ENCODE measurements at places on chromosomes 3 and 15.

GRCh38 chr3:100463002-100463401, 29.4 kb upstream of the TMEM45A start:
- peak; percentile 66 for DNase-seq

DNA sequence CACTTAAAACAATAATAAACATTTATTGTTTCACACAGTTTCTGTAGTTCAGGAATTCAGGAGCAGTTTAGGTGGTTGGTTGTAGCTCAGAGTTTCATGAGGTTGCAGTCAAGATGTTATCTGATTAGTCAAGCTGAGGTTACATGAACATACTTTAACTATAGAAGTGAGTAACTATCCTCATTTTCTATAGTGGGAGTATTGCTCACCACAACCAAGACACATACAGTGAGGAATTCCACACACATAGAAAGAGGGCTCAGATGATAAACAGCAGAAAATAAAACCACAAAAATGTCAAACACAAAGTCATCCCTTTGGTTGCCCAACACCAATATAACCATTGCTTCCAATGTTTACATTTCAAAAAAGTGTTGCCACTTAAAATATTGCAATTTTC, 13.6 kb downstream of the SCN11A start:
- DNase-seq: no peak

- no peak for DNase-seq
Measured at GRCh38 chr3:146331967-146332366, 81.1 kb upstream of the PLSCR4 start.

DNA sequence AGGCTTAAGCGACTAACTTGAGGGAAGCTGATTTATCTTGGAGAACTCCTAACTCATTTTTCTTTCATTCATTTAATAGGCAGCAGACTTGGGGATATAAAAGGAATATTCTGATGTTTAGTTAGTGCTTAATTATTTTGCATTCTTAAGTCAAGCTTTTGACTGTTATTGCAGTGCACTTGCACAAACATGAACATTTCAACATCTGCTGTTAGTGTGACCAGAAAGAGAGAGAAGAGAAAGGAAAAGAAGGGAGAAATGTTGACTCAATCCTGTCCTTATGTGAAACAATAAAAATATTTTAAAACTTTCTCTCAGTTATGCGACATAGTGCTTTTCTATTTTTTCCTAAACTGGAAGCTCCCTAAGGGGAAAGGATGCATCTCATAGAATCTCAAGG, 507.8 kb downstream of the LPP start:
- no peak for DNase-seq

- DNase-seq: no peak
Measured at GRCh38 chr15:35443376-35443775, 102.6 kb downstream of the DPH6 start.

DNA sequence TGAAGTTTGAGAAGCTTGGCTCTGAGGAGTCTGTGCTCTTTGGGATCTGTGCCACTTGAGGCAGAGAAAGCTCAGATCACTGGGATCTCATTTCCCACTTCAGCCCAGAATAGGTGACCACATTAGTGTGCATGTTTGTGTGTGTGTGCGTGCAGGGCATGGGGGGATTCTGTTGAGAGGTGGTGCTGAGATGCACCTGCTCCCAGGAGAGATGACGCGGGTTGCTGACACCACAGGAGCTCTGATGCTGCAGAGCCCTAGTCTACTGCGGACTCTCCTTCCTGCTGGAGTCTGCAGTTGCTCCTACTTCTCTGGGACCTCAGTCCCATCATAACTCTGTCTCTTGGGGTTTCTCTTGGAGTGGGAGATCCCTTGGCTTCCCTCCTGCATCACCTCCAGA, 14.7 kb upstream of the CTXND1 start:
- no peak for DNase-seq

DNA sequence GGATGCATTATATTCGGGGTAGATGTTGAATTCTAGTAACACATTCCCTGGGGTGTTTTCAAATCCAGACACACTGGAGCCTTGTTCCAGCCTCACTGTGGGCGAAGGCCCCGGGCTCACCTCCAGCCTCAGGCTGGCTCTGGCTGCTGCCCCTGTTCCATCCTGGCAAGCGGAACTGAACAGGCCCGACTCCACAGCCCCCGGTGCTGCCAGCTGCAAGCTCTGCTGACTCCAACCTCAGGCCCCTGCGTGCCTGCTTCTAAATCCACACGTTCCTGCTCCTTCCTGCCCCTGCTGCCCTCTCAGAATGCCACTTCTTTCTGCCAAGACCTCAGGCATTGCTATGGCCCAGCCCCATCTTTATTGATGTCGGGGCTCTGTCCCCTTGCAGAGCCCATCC, 90.6 kb downstream of the LIPC start:
- DNase-seq: no peak

DNA sequence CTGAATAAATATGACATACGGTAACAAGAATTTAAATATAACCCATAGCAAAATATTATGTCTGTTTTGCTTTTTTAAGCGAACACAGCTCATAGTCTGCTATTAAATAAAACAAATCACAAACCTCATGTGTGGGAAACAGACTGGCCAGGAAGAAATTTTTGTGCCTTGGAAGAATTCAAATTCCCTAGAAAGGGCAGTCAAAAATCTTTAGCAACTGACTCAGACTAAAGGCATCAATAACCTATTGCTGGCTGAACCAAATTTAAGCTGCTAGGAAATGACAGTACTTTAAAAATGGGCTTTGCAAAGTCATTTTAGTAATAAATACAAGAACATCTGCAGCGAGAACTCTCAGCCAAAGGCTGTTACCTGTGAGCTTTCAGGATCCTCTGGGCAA, 151.4 kb downstream of the PLD1 start:
- DNase-seq: no peak

GRCh38 chr3:71905426-71905825, 120.5 kb upstream of the PROK2 start:
- DNase-seq: no peak
